ENCODE measurements at places on chromosomes 4 and X. TPM values are rescaled to one million over a fixed set of nuclear protein-coding genes. Genes with fewer than 3 reads are reported as not detected.

ZNF518B gene
- 37.6 TPM for total RNA-seq

IL13RA2 gene
- 2.2 TPM for total RNA-seq

EPHA5 gene
- total RNA-seq: 2.4 TPM

PDLIM3 gene
- 0.93 TPM for total RNA-seq

TLR10 gene
- 0.22 TPM for total RNA-seq

HPGD gene
- total RNA-seq: 16.5 TPM

DNA sequence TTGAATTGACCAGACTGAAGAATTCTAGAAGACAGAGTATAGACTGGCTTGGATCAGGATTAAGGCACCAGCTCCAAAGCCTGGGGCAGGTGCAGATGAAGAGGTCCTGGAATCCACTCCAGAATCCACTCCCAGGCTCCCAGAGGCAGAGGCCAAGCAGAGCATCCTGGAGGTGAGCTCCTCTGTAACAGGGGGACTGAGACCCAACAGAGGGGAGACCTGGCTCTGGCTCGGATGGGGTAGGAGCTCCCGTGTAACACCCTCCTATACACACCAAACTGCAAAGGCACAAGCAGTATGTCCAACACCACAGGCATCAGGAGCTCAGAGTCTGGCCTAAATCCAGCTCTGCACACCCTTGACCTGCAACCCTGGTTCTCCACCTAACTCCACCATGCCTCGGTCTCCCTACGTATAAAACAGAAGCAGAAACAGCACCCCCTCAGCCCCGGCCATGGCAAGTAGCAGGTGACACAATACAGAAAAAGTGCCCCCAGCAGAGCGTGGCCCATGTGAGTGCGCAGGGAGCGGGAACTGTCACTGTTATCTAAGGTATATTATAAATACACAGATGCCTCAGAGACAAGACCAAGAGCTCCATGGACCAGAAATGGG is 14.9 kb downstream of the RNF212 start:
- no peak for DNase-seq

DNA sequence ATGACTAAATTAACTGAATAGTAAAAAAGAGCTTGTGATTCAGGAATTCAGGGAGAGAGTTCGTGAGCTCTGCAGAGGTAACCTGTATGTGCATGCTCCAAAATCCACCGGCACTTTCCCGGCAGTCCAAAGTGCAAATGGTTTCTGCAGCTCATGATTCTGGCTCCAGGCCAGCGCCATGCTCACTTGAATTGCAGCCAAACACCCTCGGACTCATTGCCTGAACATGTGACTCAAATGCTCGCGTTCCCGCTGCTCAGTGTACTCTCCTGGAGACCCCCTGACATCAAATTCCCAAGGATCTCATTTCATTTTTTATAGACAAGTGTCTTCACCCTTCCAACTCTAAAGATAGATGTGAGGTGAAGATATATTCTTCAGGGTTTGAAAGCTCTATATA is 44.1 kb upstream of the SH3RF1 start:
- no peak for DNase-seq

DNA sequence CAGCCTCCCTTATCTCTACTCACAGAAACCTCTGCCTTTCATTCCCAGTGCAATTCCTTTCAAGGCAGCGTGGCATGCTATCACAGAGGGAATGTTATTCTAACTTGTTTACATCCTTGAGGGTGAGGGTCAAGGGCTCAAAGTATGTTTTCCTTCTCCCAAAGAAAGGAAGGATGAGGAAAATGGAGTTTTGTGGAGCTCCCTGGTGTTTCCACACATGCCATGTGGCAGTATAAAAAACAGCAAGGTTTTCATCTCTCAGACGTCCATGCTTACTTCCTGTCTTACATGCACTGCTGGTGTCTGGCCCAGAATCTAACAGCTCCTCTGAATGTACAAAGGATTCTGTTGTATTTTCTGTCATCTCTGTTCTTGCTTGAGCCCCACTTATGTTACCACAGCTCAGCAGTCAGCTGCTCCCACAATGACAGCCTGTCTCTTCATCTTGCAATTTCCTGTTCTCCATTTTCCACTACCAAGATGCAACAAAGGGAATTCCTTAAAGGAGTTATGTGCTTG is 128.0 kb downstream of the SNCA start:
- DNase-seq: no peak

GRCh38 chr4:147513091-147513490 is 32.2 kb downstream of the EDNRA start:
- no peak for DNase-seq

- no peak for DNase-seq
These were observed 11.5 kb downstream of the ANXA5 start for GRCh38 chr4:121685257-121685656.

- DNase-seq: no peak
These were observed 77.9 kb downstream of the SLC7A11 start for GRCh38 chr4:138164208-138164607.

GRCh38 chrX:68462197-68462596 is 28.9 kb upstream of the OPHN1 start:
- DNase-seq: no peak

GRCh38 chr4:57124145-57124544 is 14.0 kb upstream of the IGFBP7 start:
- DNase-seq: no peak

- no peak for DNase-seq
These were observed 157.1 kb downstream of the SCFD2 start for GRCh38 chr4:53208753-53209152.

DNA sequence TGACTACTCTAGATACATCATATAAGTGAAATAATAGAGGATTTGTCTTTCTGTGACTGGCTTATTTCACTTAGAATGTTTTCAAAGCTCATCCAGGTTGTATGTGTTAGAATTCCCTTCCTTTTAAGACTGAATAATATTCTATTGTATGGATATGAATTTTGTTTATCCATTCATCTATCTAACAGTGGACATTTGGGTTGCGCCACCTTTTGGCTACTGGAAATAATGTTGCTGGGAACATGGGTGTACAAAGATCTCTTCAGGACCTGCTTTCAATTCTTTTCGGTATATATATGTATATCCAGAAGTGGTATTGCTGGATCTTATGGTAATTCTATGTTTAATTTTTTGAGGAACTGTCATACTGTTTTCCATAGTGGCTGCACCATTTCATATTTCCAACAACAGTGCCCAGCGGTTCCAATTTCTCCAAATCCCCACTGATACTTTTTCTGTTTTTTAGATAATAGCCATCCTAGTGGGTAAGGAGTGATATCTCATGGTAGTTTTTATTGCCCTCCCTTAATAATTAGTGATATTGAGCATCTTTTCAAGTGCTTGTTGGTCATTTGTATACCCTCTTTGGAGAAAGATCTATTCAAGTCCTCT is 3.4 kb upstream of the SCD5 start:
- DNase-seq: no peak
